ENCODE measurements at places on chromosomes 3 and 15. TPM values are rescaled to one million over a fixed set of nuclear protein-coding genes. Genes with fewer than 3 reads are reported as not detected.

Gene LRRC31
- total RNA-seq = not detected

Gene B3GNT5
- total RNA-seq = 15.0 TPM

Gene CA12
- total RNA-seq = 0.12 TPM

Gene CCR3
- total RNA-seq = not detected

Gene TTLL3
- total RNA-seq = 46.3 TPM

Gene GABRB3
- 0.19 TPM for total RNA-seq

Gene LRRC2
- total RNA-seq = not detected

Gene ALS2CL
- 5.1 TPM for total RNA-seq

Gene PIGZ
- total RNA-seq = 0.12 TPM

Gene NTRK3
- 1.4 TPM for total RNA-seq

DNA sequence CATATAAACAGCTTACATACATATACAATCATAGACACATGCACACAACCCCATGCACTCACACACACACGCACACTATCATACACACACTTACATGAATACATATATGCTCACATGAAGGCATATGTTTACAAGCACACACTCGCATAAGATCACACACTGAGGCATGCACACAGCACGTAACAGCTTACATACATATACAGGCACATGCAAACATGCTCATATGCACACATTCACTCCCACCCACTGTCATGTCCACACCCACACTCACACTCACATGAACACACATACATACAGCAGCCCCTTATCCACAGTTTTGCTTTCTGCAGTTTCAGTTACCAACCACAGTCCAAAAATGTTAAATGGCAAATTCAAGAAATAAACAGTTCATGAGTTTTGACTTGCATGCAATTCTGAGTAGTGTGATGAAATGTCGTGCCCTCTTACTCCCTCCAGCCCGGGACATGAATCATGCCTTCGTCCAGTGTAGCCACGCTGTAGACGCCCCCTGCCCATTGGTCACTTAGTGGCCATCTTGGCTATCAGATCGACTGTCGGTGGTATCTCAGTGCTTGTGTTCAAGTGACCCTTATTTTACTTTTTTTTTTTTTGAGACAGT lies 27.8 kb downstream of the MEGF11 start:
- no peak for DNase-seq

DNA sequence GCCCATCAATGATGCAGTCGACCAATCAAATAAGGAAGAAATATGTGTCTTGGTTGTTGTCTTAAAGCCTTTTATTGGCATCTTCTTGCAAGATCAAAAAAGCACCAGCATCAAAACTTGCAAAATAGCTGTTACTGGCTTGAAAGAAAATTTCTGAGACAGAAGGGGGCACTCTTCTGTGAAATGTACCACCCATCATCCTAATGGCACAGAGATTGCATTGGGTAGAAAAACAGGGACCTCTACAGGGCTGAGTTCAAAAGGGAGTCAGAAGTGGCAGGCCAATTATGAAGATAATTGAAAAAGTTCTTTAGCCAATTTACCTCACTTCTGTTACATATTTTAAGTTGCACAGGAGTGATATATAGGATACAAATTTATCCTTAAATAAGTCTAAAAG lies 122.3 kb upstream of the GPR149 start:
- DNase-seq = no peak

DNA sequence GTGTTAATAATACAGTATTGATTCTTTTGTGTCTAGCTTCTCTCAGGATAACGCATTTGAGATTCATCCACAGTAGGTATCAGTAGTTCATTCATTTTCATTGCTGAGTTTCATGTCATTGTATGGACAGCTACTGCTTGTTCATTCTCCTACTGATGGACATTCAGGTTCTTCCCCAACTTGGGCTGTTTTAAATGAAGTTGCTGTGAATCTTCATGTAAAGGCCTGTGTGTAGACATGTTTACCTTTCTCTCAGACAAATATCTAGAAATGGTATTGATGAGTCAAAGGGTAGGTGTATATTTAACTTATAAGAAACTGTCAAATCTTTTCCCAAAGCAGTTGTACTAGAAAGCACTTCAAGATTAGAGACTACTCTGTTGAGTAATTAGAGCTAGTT lies 26.7 kb downstream of the MCF2L2 start:
- no peak for DNase-seq

DNA sequence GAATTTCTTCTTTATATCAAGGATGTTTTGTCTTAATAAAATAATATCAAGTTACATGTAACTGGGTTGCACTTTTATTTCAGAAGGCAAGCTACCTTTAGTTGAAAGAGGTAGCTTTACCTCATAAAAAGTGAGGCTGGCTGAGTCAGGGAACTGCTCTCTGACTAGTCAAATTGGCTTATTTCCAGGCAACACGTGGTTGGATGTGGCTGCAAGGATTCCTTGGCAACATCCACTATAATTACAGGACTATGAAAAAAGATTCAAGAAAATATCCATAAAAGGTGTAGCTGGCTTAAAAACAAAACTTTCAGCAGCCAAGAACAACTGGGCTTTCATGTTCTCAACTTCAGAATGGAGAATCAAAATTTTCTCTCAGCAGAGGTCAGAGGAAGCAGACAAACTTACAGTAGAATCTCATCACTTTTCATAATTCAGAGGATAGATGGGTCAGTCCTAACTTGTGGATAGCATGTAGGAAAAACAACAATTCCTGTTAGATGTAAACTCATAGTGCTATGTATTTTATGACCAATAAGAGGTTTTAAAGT lies 779.1 kb downstream of the MECOM start:
- no peak for DNase-seq

- no peak for DNase-seq
These were observed 85.1 kb upstream of the PIAS1 start for GRCh38 chr15:67968966-67969365.

DNA sequence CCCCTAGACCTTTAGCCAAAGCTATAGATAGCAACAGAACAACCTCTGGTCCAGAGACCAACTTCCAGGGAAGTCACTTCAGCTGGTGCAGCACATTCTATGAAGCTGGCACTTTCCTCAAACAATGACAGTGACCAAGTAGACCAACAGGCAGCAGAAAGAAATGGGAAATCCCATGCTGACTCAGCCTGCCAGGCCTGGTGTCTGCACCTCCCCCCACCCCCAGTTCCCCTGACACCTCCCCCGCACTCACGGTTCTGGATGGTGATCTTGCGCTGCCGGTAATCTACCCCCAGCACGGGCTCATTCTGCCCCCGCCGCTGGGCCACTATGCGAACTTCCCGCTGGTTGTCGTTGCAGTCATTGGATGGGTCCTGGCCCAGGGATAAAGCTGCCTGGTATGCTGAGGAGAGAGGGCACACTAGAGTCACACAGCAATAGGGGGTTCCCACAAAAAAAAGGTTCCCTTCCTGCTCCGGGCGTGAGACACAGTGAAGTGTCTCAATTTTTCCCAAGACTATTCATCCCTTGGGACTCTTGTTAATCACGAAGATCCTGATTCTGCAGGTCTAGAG lies 17.0 kb downstream of the ILDR1 start:
- no peak for DNase-seq

GRCh38 chr15:95866711-95867440 lies 463.6 kb upstream of the NR2F2 start:
- no peak for DNase-seq

DNA sequence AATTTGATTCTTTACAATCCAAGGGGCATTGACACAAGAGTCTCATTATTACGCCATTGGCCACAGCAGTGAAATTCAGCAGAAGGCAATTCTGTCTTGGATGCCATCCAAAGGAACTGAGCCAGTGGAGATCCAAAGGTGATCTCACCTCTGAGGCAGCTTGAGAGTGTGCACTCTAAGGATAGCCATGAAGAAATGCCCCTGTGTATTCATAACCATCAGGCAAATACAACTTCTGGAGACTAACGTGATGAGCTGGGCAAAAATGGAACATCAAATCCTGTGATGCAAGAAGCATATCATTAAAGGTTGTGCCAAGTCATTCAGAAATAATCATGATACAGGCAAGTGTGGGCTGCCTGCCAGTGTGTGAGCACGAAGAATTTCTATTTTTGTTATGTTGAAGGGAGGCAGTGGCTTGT lies 41.4 kb downstream of the ROBO2 start:
- no peak for DNase-seq

DNA sequence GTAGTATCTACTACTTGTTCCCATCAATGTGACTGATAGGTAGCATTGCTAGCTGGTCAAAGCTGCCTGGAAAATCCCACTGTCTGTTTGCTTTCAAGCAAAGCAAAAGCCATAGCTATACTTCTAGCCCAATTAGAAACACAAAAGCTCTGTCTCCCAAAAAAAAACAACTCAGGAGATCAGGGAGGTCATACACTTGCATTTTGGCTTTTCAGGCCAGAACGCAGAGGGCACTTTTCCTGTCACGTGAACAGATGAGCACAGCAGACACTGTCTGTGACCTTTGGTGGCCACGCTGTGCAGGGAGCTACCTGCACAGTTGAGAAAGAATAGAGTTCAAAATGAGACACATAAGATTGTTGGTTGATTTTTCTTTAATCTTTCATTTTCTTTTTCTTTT lies 441.7 kb upstream of the PDZRN3 start:
- no peak for DNase-seq

DNA sequence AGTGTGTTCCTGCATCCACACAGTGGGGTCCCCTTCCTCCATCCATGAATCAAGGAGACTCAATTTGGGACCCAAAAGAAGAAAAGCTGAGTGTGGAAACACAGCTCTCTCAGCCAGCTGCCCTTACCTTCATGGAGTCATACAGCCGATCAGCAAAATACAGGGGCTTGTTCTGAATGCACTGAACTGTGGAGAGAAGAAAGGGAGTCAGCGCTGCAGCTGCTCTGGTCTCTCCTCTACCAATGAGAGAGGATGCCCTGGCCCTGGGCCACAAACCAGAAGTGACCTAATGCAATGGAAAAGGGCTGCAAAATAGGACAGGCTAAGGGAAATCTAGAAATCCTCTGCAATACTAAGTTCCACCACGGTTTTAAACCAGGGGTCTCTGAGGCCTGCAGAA lies 46.7 kb downstream of the ANXA2 start:
- no peak for DNase-seq

DNA sequence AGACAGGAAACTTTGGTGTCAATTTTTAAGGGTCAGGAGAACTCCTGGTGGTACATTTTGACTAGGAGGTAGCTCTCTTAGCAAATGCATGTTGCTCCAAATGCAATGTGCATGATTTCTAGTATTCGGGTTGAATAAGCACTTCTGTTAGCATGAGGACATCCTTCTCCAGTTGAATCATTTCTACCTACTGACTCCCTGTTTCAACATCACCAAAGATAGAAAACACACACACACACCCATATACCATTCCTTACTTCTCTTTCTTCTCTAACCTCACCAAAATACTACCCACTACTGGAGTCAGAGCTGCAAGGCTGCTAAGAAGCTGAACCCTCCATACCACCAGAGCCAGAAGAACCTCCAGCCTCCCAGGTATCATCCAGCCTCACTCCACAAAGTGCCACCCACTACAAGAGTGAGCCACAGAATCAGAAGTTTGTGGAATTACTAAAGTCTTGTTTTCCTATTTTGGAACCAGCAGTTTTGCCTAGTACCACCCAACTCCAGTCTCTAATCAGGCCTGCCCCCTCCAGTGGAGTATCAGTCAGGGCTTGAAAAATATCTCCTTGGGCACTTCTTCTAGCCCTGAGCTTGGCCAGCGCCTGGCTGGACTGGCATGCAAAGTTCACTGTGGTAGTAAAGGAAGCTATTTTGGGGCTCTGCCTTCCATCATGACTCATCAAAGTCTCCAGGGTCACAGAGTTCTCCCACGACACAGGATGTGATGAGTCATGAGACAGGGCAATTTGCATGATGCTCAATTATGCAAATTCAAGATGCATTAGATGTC lies 110.3 kb downstream of the CYP19A1 start:
- DNase-seq = peak; percentile 50

DNA sequence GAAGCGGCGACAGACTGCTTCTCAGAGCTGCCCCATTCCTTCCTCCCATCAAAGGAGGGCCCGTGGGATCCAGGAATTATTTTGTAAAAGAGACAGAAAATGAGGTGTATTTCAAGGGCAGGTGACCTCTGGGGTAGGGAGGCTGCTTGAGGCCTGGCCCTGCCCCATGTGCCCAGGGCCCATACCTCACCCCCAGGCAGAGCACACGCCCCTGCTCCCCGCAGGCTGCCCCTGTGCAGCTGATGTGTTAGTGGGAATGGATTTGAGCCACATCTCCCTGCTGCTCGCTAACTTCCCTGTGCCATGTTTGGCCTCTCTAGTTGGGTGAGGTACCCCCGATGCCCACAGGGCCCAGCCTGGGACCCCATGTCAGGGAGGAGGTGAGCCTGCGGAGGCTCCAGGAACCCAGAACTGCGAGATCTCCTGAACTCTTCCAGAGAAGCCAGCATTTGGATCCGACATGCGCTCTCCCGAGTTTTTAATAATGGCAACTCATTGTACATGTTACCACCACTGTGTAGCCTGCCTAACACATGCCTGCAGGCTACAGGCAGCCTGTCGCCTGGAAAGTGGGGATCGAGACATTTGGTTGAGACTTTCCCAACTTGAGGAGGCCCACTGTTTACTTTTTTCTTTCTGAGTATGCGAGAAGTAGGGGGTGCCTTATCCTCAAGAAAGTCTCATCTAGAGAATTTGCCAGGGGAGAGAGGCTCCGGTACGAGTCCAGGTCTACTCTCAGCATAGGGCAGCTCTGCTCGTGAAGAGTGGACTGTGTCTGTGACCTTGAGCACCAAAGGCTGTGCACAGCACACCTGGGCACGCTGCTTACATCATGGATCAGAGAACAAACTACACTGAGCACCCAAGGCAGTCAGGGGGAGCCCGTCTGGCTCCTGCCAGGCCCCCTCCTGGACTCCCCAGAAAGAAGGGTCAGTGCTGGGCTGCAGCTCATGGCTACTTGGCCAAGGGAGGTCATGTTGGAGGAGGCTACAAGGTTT lies 36.1 kb downstream of the PCSK6 start:
- DNase-seq = no peak

DNA sequence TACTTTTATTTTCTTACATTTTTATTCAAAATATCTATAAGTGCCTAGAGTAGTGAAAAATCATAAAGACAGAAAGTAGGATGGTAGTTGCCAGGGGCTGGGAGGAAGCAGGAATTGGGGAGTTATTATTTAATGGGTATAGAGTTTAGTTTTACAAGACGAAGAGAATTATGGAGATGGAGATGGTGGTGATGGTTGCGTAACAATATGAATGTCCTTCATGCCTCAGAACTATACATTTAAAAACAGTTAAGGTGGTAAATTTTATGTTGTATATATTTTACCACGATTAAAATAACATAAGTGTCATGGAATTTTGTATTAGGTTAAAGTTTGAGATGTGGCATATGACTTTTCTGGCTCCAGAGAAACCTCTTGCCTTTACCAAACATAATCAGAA lies 171.4 kb downstream of the MYRIP start:
- DNase-seq = no peak

DNA sequence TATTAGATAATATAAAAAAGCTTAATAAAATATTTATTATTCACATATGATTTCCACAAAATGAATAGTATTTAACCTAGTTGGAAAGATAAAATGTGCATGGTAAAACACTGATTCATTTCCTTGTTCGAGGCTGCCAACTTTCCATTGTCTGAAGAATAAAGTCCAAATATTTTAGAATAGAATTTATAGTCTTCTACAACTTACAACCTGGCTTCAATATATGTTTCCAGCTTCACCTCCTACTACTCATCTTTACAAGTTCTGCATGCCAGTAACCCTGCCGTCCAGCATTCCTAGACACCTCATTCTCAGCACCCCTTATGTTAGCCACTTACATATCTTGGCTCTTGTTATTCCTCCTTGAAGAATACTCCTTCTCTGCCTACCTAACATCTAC lies 244.5 kb downstream of the FGF12 start:
- no peak for DNase-seq
